RWPE2 (cell line): ENCODE measurements at places on chromosomes 11 and 22.

GRCh38 chr22:38346506-38346905 lies 29.3 kb upstream of the CSNK1E start:
- H3K36me3 ChIP-seq: no peaks in the 10 kb centered on the region
- H3K4me3 ChIP-seq: no peak overlapping the region
- peaks cover 11% of the 10 kb centered on the region for H3K4me1 ChIP-seq
- H3K27ac ChIP-seq: no peak overlapping the region
- no peaks in the 10 kb centered on the region for H3K27me3 ChIP-seq

- peak overlapping the region; percentile 66 for H3K27ac ChIP-seq
- H3K4me3 ChIP-seq: no peak overlapping the region
- peaks cover 16% of the 10 kb centered on the region for H3K36me3 ChIP-seq
- DNase-seq: no peak
Measured at GRCh38 chr11:2382936-2383851, 6.1 kb downstream of the CD81 start.

DNA sequence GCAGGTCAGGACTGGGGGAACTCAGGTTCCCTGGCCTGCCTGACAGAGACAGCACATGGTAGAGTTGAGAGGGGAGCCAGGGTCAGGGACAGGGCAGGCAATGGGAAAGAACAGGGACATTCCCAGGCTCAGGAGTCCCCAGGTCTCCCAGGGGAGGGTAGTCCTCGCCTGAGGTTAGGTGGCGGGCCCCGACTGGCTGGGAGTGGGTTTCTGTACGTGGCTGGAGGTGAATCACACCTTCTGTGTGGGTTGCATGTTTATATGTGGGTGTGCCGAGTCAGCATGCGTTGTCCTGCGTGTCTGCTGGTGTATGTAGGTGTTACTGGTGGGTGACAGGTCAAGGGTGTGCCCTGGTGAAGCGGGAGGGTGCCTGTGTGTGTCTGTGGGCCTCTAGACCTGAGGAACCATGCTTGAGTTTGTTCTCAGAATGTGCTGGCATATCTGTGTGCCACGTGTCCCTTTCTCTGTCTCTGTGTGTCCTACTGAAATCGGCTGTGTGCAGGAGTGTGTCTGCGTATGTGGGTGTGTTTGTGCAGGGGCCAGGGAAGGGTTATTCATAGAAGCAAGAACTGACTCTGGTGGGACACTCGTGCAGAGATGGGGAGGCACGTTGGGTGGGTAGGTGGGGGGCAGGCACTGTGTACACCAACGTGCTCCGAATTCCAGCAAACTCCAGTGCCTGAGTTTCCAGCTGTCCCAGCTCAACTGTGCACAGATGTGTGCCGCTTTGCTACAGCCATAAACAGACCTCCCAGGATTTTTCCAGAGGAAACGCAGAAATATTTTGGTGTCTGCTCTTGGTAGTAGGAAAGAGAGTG lies 23.8 kb upstream of the OAF start:
- H3K27me3 ChIP-seq: no peaks in the 10 kb centered on the region
- H3K4me1 ChIP-seq: no peaks in the 10 kb centered on the region
- H3K36me3 ChIP-seq: no peaks in the 10 kb centered on the region
- no peak overlapping the region for H3K27ac ChIP-seq

GRCh38 chr11:121636800-121637176 lies 184.0 kb upstream of the SORL1-AS1 start:
- H3K27ac ChIP-seq: no peak overlapping the region
- H3K27me3 ChIP-seq: no peaks in the 10 kb centered on the region
- no peak overlapping the region for H3K4me3 ChIP-seq
- no peak for DNase-seq
- H3K4me1 ChIP-seq: peaks cover 12% of the 10 kb centered on the region

GRCh38 chr11:6545917-6546605 lies 49.0 kb downstream of the DNHD1 start:
- no peaks in the 10 kb centered on the region for H3K27me3 ChIP-seq
- no peaks in the 10 kb centered on the region for H3K4me1 ChIP-seq
- no peaks in the 10 kb centered on the region for H3K36me3 ChIP-seq
- H3K27ac ChIP-seq: no peak overlapping the region
- H3K4me3 ChIP-seq: no peak overlapping the region
- DNase-seq: no peak

DNA sequence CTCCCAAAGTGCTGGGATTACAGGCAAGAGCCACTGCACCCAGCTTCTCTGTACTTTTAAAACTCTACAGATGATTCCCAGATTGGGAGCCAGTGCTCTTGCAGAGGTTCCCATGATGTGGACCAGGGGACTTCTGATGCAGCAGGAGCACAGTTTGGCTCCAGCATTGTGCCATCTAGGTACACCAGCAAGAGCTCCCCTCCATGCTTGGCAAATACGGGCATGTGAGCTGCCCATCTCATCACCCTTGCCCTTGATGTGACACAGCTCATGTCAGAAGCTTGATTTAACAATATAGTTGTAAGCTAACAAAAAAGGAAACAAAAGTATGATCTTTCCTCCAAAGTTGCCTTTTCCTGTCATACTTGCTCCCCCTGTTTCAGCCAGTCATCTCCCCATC lies 28.7 kb downstream of the SNU13 start:
- no peaks in the 10 kb centered on the region for H3K27me3 ChIP-seq
- no peaks in the 10 kb centered on the region for H3K4me1 ChIP-seq
- no peak overlapping the region for H3K27ac ChIP-seq
- DNase-seq: no peak

DNA sequence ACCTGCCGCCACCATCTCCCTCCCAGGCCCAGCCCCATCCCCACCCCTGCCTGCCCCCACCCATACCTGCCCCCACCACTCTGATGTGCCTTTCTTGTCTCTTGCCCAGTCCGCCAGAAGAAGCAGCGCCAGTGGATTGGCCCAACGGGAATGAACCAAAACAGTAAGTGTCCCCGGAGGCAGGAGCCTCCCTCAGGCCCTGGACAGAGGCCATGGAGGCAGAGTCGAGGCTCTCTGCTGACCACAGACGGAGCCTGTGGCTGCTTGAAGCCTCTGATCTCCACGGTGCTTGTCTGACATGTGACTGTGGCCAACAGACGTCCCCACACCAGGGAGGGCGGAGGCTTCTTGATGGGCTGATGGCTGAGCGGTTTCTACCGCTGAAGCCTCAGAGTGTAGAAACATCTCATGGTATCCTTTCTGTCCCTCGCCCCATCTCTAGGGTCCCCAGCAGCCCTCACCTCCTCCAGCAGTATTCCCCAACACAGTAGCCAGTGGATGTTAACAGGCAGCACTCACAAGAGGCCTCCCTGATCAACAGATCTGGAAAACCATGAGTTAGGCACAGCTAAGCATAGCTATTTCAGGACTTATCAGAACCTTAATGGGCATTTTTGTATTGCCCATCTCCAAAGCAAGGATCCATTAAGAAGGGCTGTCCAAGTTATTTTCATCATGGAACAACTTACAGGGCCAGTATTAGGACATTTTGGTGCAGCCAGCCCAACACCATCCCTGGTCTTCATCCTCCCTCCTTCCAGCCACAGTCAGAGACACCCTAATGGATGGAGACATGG lies 21.7 kb downstream of the CD5 start:
- no peak overlapping the region for H3K4me3 ChIP-seq
- H3K36me3 ChIP-seq: no peaks in the 10 kb centered on the region
- peak; percentile 44 for DNase-seq
- no peaks in the 10 kb centered on the region for H3K27me3 ChIP-seq
- no peaks in the 10 kb centered on the region for H3K4me1 ChIP-seq

DNA sequence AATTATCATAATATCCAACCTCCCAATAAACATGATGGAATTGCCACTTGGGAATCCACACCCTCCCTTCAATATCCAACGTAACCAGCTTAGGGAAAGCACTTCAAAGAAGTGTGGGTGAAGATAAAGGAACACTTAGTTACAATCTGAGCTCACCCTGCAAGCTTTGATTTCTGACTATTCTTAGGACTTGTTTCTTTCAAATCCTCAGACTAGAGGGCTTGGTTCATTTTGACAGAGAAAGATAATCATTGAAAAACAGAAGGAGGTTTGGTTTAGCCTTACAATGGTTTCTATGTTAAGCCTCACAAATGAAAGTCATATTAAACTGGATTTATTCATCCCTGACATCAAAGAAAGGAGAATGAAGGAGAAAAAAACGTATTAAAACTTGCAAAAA lies 57.9 kb upstream of the SYT13 start:
- no peak overlapping the region for H3K27ac ChIP-seq
- H3K27me3 ChIP-seq: peaks cover 31% of the 10 kb centered on the region
- DNase-seq: no peak
- H3K4me1 ChIP-seq: no peaks in the 10 kb centered on the region
- H3K4me3 ChIP-seq: no peak overlapping the region
- no peaks in the 10 kb centered on the region for H3K36me3 ChIP-seq
